ENCODE measurements at places on chromosomes 12 and 14. TPM values are rescaled to one million over a fixed set of nuclear protein-coding genes. Genes with fewer than 3 reads are reported as not detected.
A peak's percentile ranks its signal among the peaks of the same experiment; 100 is the strongest.

The SSTR1 gene
- 0.57 TPM for polyA plus RNA-seq

The LRCOL1 gene
- 0.88 TPM for polyA plus RNA-seq

The C12orf60 gene
- 3.1 TPM for polyA plus RNA-seq

DNA sequence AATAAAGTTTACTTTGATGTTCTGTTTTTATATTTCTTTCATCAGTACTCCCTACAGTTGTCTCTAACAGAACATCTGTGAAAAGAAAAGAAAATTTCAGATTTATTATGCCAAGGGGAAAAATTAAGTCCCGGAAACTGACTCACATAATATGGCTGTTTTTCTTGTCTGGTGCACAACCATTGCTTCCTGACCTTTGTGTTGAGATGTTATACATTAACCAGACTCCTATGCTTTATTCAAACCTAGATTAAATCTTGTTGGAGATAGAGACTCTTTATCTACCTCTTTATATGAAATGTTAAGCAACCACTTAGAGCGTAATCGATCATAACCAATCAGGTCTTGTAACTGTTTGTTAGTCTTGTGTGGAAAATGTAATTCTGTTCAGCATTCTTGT lies 37.6 kb upstream of the BICD1 start:
- H3K27me3 ChIP-seq = no peaks in the 10 kb centered on the region
- no peak overlapping the region for H3K27ac ChIP-seq
- H3K4me1 ChIP-seq = peaks cover 5% of the 10 kb centered on the region
- no peak for DNase-seq
- H3K4me3 ChIP-seq = no peak overlapping the region

DNA sequence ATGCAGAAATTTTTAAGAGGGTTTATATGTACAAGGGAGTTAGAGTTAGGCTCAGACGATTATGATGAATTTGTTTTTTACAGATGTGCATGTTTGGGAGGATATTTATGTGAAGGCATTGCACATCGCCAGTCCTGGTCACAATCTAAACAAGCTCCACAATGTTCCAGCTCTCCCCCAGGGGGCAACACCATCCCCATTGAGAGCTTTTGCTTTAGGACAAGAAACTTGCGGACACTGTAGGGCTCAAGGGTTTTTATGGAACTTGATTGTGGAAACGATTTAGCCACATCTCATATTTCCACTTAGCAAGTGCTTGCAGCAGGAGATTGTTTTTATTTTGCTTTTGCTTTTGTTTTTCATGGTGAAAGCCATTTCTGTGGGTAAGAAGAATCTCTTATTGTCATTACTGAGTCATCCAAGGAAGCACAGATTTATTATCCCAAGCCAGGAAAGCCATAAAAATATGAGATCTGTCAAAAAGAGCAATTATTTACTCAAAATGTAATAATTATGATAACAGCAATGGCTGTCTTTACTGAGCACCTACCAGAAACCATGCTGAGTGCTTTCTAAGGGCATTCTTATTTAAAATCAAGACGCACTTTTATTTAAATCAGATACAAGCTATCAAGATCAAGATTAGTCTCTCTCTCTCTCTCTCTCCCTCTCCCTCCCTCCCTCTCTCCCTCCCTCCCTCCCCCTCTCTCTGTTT lies 276.7 kb upstream of the SRRM4 start:
- DNase-seq = no peak
- no peak overlapping the region for H3K27ac ChIP-seq
- H3K4me1 ChIP-seq = no peaks in the 10 kb centered on the region
- no peaks in the 10 kb centered on the region for H3K27me3 ChIP-seq

GRCh38 chr12:21576431-21576830 lies 28.2 kb downstream of the GYS2 start:
- no peak overlapping the region for H3K27ac ChIP-seq
- H3K4me1 ChIP-seq = no peaks in the 10 kb centered on the region
- H3K4me3 ChIP-seq = no peak overlapping the region
- no peaks in the 10 kb centered on the region for H3K36me3 ChIP-seq
- H3K27me3 ChIP-seq = no peaks in the 10 kb centered on the region
- no peak for DNase-seq

- no peaks in the 10 kb centered on the region for H3K36me3 ChIP-seq
- no peak for DNase-seq
- no peak overlapping the region for H3K4me3 ChIP-seq
- no peaks in the 10 kb centered on the region for H3K4me1 ChIP-seq
These were observed 13.8 kb downstream of the MGP start for GRCh38 chr12:14871886-14872285.

DNA sequence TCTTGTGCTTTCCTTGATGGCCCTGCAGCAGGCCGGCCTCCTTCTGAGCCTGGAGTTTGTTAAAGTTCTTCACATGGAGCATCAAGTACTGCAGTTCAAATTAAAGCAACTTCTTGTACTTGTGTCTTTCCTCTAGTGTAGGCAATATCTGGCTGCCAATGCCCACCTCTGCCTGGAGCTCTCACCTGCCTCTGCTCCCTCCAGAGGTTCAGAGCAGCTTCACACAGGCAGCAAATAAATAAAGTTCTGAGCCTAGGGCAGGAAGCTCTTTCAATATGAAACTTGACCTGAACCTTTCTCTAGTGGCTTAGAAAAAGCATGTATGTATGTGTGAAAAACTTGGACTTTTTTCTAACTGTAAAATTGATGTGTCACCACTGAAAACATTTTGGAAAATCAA lies 65.9 kb downstream of the ITPR2 start:
- DNase-seq = no peak
- H3K36me3 ChIP-seq = no peaks in the 10 kb centered on the region
- H3K27me3 ChIP-seq = no peaks in the 10 kb centered on the region
- H3K27ac ChIP-seq = no peak overlapping the region
- no peak overlapping the region for H3K4me3 ChIP-seq

DNA sequence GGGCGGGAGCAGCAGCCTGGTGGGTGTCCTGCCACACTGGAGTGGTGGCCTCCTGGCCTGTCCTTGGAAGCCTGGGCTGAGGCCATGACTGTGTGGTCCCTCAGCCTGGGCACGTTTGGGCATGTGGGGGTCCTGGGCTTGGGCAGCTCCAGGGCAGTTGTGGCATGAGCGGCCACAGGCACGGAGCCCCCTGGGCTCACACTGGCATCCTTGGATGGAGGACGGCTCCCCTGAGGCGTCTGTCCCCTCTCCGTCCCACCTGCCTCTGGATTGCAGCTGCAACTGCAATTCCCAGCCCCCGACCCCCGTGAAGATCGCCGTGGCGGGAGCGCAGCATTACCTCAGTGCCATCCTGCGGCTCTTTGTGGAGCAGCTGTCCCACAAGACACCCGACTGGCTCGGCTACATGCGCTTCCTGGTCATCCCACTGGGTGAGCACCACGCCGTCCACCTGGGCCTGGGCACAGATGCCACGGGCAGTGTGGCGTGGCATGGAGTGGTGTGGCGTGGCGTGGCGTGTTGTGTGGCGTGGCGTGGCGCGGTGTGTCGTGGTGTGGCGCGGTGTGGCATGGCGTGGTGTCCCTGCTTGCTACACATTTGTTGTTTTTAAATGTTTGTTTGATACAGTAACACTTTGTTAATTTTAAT lies 15.1 kb upstream of the TEX22 start:
- H3K36me3 ChIP-seq = no peaks in the 10 kb centered on the region
- H3K4me3 ChIP-seq = no peak overlapping the region
- H3K4me1 ChIP-seq = no peaks in the 10 kb centered on the region
- H3K27me3 ChIP-seq = no peaks in the 10 kb centered on the region

DNA sequence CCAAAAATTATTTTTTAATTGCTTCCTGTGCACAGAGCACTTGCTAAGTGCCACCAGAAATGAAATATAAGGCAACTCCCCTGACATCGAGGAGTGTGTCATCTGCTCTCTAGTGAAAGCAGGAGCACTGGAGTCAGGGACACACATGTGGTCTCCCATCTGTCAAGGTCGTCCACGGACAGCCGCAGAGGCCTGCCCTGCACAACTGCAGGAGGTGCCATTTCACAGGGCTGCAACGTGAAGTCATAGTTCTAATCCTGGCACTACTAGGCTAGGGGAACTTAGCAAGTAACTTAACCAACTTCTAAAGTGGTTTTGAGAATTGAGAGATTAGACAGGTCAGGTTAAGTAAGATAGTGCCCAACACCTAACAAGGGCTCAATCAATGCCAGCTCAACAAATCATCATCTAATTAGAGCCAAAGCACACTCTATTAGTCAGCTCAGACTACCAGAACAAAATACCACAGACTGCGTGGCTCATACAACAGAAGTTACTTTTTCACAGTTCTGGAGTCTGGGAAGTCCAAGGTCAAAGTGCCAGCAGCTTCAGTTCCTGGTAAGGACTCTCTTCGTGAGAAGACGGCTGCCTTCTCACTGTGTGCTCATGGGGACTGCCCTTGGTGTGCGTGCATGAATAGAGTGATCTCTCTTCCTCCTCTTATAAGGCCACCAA lies 30.7 kb downstream of the FOXN3 start:
- no peaks in the 10 kb centered on the region for H3K36me3 ChIP-seq
- no peak overlapping the region for H3K4me3 ChIP-seq
- no peaks in the 10 kb centered on the region for H3K27me3 ChIP-seq
- peak overlapping the region; percentile 67 for H3K27ac ChIP-seq

DNA sequence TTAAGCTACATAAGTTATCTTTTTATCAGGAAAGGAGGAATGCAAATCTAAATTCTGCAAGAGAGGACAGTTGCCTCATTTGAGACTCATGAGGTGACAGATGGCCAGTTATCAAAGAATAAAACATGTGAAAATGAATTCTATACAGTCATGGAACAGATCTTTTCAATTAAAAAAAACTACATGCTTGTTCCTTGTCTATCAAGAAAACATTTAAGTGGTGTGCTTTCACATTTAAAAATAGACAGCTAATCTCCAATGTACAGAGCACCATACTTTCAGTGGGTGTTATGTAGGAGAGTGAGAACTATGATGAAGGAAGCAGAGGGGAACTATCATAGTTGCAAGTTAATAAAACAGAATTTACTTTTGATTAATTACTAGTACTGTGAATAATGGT lies 76.7 kb upstream of the TTC7B start:
- no peaks in the 10 kb centered on the region for H3K36me3 ChIP-seq
- DNase-seq = no peak
- H3K4me3 ChIP-seq = no peak overlapping the region
- H3K4me1 ChIP-seq = no peaks in the 10 kb centered on the region

GRCh38 chr12:116821291-116821690 lies 60.0 kb downstream of the HRK start:
- H3K36me3 ChIP-seq = no peaks in the 10 kb centered on the region
- DNase-seq = no peak
- no peaks in the 10 kb centered on the region for H3K4me1 ChIP-seq
- H3K4me3 ChIP-seq = no peak overlapping the region

GRCh38 chr12:21172079-21172478 lies 41.1 kb downstream of the SLCO1B1 start:
- no peak overlapping the region for H3K27ac ChIP-seq
- no peaks in the 10 kb centered on the region for H3K27me3 ChIP-seq
- no peak overlapping the region for H3K4me3 ChIP-seq
- no peak for DNase-seq

- H3K36me3 ChIP-seq = no peaks in the 10 kb centered on the region
- no peak overlapping the region for H3K27ac ChIP-seq
- no peak overlapping the region for H3K4me3 ChIP-seq
- no peak for DNase-seq
- no peaks in the 10 kb centered on the region for H3K27me3 ChIP-seq
These were observed 5.1 kb downstream of the TESC start for GRCh38 chr12:117093918-117094630.

DNA sequence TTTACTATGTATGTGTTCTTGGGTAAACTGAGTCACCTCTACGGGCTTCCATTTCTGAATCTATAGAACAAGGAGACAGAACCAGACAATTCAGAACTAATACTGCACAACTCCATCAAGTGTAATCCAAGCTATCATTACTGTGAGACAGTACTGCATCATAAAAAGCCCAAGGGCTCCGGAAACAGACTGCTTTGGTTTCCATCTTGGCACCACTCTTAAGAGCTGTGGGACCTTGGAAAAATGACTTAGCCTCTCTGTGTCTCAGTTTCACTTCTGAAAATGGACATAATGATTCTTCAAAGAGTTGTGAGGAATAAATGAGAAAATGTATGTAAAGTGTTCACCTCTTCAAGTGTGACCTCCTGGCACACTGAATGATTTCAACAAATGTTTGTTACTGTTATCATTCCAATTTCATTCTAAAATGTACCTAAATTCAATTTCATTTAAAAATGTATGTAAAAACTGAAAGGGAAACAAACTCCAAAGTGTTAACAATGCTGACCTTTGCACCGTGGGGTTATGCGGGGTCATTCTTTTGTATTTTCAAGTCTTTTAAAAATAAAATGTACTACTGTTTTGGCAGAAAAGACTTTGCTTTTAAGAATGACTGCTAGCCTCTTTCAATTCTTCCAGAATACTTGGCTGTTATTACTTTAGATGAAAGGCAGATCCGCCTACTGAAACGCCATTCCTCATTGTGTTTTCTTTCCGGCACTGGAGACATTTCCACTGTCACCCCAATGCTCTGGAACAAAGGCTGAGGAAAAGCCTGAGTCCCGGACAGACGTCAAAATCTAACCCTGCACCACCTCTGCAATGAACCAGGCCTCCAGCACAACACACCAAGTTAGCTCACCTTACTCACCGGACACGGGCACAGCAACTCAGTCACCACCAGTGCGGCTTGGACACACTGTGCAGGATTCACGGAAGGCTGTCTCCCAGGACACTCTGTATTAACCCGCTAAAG lies 62.8 kb downstream of the TMCC3 start:
- no peaks in the 10 kb centered on the region for H3K36me3 ChIP-seq
- H3K4me1 ChIP-seq = no peaks in the 10 kb centered on the region
- peak overlapping the region; percentile 44 for H3K27ac ChIP-seq
- H3K4me3 ChIP-seq = no peak overlapping the region
- peak; percentile 35 for DNase-seq
- no peaks in the 10 kb centered on the region for H3K27me3 ChIP-seq

- no peaks in the 10 kb centered on the region for H3K36me3 ChIP-seq
- DNase-seq = peak; percentile 65
- H3K4me3 ChIP-seq = no peak overlapping the region
- H3K4me1 ChIP-seq = peaks cover 40% of the 10 kb centered on the region
These were observed 207.2 kb upstream of the BCL2L14 start for GRCh38 chr12:11863478-11863906.

- no peaks in the 10 kb centered on the region for H3K4me1 ChIP-seq
- no peak overlapping the region for H3K27ac ChIP-seq
- H3K4me3 ChIP-seq = no peak overlapping the region
- H3K36me3 ChIP-seq = no peaks in the 10 kb centered on the region
- DNase-seq = no peak
These were observed 408 bp upstream of the KRT72 start for GRCh38 chr12:52601671-52602070.

Data from adrenal gland (tissue), 19 donors.